ENCODE measurements at places on chromosomes 1 and 21. TPM values are rescaled to one million over a fixed set of nuclear protein-coding genes. Genes with fewer than 3 reads are reported as not detected.

The MPL gene
- not detected for total RNA-seq

The GOLT1A gene
- total RNA-seq: not detected

GRCh38 chr1:41503538-41504113 is 19.1 kb upstream of the EDN2 start:
- no peak for DNase-seq
- peaks cover 2% of the 10 kb centered on the region for H3K4me1 ChIP-seq
- no peaks in the 10 kb centered on the region for H3K36me3 ChIP-seq
- no peaks in the 10 kb centered on the region for H3K27me3 ChIP-seq
- H3K27ac ChIP-seq: no peak overlapping the region

The KLHDC8A gene
- total RNA-seq: not detected

The TBX15 gene
- not detected for total RNA-seq

The SELE gene
- total RNA-seq: not detected

DNA sequence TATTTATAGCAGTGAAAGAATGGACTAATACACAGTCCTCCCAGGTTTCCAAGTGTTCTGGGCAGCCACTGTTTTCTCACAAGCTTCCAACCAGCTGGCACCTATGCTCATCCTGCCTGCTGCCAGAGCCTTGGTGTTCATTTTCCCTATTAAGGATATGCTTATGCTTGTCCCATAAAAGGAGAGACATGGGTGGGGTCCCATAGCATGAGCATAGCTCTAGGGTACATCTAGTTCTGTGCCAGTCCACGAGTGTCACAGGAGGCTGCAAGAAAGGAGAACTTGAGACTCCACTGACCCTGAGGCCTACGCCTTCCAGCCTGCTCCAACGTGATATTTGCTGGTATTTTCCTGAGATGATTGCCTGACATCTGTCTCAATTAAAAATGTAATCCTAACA is 192.4 kb upstream of the PTGFR start:
- DNase-seq: no peak
- no peak overlapping the region for H3K27ac ChIP-seq
- no peaks in the 10 kb centered on the region for H3K27me3 ChIP-seq
- no peaks in the 10 kb centered on the region for H3K36me3 ChIP-seq

Measured in activated naive CD8-positive, alpha-beta T cell treated with anti-CD3 and anti-CD28 coated beads, Interleukin-2, amount 10 ng/mL, durations not matched to agents 7 days and 5 days (primary cell).